ENCODE measurements at places on chromosomes 5 and 9.

DNA sequence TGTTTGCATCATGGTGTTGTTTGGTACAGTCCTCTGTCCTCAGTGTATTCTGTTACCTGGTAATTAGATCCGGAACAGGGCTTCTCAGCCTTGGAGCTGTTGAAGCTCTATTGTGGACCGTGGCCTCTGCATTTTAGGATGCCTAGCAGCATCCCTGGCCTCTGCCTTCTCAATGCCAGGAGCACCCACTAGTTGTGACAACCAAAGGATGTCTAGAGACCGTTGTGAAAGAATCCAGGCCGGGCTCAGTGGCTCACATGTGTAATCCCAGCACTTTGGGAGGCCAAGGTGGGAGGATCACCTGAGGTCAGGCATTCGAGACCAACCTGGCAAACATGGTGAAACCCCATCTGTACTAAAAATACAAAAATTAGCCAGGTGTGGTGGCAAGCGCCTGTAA lies 159.6 kb downstream of the CACNA1B start:
- no peak for DNase-seq

DNA sequence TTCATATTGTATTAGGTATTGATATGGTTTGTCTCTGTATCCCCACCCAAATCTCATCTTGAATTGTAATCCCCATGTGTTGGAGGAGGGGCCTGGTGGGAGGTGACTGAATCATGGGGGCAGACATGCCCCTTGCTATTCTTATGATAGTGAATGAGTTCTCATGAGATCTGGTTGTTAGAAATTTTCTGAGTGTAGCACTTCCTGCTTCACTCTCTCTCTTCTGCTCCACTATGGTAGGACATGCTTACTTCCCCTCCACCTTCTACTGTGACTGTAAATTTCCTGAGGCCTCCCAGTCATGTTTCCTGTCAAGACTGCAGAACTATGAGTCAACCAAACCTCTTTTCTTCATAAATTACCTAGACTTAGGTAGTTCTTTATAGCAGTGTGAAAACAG lies 187.4 kb upstream of the SLC24A2 start:
- DNase-seq: no peak

DNA sequence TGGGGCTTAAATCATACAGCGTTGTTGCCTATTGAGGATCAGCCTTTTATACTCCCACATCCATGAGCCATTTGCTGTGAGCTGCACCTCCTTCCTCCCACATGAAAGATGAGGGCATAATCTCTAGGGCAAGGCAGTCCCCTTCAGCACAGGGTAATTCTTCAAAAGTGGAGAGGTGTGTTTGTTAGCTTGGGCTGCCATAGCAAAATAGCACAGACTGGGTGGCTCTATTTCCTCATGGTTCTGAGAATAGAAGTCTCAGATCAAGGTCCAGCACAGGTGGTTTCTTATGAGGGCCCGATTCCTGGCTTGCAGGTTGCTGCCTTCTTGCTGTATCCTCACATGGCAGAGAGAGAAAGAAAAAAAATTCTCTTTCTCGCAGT lies 121.8 kb upstream of the SLC12A2 start:
- no peak for DNase-seq

- DNase-seq: no peak
Measured at GRCh38 chr9:36598273-36598672, 25.6 kb downstream of the MELK start.

- no peak for DNase-seq
Measured at GRCh38 chr9:125486576-125486975, 220.4 kb downstream of the MAPKAP1 start.

DNA sequence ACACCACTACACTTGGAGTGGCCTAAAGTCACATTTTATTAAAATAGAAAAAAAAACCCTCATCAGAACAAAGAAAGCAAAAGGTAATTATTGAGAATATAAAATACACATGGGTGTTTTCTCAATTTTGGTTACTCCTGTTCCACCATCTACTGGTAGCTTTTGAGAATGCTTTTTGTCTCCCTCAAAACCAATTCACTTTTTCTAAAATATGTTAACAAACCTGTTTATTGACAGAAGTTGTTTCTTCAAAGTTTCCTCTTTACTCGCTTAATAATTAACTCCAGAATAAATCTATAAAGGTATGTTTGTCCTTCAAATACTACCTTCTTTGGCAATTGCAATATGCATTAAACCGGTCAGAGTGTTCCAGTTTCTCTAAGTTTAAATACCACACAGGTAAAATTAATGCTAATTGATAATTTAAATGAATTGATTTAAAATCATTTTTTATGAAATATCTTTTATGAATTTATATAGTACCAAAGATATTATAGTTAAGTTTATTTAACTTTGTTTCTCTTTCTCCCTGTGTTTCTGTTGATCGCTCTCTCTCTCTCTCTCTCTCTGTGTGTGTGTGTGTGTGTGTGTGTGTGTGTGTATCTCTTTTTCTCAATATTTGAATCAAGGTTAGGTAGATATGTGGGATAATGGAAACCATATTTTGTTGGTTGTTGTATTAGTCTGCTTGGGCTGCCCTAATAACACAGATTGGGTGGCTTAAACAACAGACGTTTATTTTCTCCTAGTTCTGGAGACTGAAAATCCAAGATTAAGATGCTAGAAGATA lies 487.4 kb downstream of the PRDM9 start:
- DNase-seq: no peak

- no peak for DNase-seq
Measured at GRCh38 chr5:68932830-68933434, 160.9 kb upstream of the SLC30A5 start.

- no peak for DNase-seq
Measured at GRCh38 chr5:144484124-144484897, 313.6 kb downstream of the KCTD16 start.

DNA sequence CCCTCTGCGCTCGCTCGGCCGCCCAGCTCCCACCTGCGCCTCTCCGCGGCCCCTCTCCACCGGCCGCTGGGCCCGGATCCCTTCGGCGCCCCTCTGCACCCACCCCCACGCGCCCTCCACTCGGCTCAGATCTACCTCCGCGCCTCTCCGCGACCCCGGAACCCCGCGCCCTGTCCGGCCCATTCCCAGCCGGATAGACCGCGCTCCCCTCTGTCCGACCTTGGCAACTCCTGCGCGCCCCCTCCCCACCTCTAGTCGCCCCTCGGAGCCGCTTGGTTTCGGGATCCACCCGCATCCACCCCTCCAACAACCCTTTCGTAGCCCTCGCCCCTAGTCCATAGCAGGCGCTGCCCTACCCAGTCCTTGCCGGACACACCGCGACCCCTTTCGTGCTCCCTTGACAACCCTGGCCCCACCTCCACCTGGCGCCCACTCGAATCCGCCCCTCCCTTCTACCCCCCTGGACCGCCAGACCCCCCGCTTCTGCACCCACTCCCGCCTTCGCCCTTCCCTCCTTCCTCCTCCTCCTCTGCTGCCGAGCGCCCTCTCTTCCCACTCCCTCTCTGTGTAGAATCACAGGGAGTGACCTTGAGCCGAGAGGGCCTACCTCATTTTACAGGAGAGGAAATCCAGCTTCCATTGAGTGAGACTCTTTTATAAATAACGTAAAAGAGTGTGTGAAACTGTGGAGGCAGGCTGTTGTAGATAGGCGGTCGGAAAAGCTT lies 525 bp upstream of the AK3 start:
- no peak for DNase-seq

DNA sequence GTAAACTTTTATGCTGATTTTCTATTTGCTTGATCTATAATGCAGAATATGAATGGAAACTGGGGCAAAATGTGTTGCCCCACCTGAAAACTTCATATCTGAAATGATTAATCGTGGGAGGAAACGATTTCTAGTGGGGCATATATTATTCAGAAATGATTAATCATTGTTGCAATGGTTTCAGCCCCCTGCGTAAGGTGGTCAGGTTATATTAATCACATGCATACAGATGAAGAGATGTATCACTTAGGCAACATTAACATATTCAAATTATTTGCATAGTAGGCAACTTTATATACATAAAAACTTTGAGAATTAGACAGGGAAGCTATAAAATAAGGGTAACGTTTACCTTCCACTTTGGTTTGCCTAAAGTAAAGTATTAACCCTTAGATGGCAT lies 49.8 kb downstream of the LSM11 start:
- DNase-seq: no peak

DNA sequence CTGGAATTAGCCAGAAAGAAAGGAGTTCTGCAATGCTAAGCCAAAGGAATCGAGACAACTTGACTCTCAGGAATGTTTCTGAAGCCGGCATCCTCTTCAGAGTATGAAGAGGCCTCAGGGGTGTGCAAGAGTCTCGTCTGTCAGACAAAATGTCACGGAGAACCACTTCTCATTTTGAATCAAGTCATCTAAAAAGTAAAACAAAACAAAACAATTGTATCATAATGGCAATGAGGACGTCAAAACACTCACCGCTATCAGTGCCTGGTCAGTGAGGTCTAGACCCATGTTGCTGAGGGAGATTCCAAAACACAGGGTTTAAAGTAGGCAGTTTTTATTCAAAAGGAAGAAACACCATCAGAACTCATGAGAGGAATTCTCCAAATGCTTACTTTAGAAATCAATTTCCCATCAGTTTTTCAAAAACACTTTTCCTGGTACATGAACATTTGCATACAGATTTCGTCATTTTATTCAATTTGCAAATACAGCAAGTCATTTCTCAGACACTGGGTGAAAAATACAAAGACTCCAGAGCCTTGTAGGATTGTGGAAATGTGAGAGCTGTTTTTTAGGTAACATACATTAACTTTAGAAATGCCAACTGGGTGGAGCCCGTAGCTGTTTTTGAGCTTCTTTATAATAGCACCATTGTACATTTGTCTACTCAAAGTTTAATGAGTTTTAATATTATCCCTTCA lies 89.5 kb upstream of the MAP3K1 start:
- no peak for DNase-seq

- no peak for DNase-seq
Measured at GRCh38 chr9:126985870-126986498, 71.4 kb downstream of the RALGPS1 start.

- DNase-seq: no peak
Measured at GRCh38 chr9:72037571-72037970, 22.8 kb downstream of the C9orf57 start.
